ENCODE measurements at places on chromosomes 7 and 10.

DNA sequence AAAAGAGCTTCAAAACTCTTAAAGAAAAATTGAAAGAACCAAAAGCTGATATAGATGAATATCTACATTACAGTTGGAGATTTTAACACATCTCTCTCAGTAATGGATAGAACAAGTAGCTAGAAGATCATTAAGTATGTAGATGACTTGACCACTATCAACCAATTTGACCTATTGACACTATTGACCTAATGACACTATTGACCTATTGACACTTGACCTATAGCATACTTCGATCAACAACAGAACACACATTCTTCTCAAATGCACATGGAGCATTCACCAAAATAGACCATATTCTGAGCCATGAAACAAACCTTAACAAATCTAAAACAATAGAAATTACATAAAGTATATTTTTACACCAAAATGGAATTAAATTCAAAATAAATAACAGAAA is 22.3 kb downstream of the GIMAP5 start:
- DNase-seq: no peak

DNA sequence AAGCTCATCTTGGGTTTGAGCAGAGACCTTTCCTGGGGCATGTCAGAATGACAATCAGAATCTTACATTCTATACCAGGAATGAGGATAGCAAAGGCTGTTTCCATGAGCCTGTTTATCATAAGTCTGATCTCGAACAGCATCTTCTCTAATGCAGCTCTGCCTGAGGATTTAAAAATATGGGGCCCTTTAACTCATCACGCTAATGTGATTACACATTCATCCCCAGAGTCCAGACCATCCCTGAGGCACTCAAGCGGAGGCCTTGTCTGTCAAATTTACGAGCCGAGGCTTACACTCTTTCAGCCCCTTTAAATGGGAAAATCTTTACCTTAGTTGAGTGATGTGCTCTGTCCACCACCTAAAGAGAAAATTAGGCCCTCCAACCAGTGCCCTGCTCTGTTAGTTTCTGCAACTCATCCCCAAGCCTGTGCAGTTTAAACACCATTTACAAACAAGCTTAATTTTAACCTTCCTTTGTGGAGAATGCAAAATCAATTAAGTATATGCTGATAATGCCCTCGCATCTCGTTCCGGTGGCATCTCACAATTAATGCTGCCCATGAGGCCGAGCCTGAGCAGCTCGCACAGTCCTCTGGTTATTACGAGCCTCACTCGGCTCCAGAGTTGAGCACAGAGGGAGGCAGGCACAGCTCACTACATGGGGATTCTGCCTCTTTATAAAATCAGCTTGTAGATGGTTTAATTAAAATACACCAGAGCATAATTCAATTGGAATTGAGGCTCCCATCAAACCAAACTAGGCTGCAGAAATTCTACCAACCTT is 16.0 kb downstream of the CHST15 start:
- no peak for DNase-seq

DNA sequence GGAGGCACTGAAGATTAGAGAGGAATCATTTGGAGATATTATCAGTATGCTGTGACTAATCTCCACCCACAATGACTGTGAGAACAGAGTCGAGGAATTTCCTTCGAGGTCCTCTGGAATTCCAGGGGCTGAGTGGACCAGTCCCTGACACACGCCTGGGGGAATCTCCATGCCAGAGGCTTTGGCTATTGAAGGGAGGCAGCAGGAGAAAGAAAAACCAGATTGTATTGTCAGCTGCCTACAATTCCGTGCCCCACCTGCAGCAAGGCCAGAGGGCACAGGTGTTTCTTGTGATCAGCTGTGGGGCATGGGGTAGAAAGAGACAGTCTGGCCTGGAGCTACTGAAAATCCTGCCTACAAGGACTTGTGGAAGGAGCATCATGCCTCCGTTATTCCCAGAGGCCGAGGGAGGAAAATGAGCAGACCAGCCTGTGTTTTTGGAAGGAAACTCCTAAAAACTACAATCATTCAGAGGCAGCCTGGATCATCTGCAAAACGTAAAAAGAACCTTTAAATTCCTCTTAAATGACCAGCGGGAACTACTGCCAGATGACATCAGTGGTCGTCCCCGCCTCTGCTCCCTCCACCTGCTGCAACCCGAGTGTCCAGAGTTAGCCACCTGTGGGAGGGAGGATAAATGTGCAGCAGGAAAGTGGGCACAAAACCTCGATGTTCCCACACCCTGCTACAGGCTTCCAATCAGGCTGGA is 25.4 kb upstream of the ANK3 start:
- DNase-seq: no peak

DNA sequence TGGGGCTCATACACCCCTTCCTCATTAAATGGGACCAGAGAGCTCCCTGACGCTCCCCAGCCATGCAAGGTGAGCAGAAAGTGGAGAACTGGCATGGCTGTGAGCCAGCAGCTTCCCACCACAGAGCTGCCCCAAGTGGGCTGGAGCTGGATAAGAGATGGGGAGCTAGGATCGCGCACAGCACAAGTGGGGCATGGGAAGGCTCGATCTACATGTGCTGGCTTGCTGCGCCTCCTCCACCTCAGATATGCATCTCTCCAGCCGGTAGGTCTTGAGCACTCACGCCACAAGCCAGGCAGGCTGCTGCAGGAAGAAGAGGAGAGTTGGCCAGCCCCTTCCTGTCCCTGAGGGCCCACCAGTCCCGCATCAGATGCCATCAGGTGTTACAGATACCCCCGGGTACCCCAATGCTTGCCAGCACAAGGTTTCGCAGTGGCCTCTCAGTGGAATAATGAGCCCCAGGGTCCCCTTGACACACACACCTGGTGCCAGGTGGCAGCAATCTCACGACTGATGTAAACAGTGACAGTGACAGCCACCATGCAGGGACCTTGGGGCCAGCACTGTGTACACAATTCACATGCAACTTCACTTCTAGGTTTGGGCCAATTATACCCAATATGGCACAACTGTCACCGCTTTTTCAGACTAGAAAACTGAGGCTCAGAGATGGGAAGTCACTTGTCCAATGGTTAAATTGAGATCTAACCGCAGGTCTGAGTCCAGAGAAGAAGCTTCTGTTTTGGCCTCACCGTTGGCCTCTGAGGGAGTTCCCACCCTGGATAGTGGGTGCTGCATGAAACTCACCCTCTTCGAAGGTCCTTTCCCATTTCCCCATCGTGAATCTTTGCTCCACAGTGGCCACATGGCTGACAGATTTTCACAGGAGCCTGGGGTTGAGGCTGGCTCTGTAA is 79.3 kb downstream of the OAT start:
- no peak for DNase-seq

- DNase-seq: no peak
These were observed 39.7 kb downstream of the RASGEF1A start for GRCh38 chr10:43226851-43227845.

GRCh38 chr7:43779045-43779812 is 20.7 kb downstream of the BLVRA start:
- DNase-seq: no peak

- no peak for DNase-seq
These were observed 113.6 kb downstream of the CCNY start for GRCh38 chr10:35449944-35450343.

DNA sequence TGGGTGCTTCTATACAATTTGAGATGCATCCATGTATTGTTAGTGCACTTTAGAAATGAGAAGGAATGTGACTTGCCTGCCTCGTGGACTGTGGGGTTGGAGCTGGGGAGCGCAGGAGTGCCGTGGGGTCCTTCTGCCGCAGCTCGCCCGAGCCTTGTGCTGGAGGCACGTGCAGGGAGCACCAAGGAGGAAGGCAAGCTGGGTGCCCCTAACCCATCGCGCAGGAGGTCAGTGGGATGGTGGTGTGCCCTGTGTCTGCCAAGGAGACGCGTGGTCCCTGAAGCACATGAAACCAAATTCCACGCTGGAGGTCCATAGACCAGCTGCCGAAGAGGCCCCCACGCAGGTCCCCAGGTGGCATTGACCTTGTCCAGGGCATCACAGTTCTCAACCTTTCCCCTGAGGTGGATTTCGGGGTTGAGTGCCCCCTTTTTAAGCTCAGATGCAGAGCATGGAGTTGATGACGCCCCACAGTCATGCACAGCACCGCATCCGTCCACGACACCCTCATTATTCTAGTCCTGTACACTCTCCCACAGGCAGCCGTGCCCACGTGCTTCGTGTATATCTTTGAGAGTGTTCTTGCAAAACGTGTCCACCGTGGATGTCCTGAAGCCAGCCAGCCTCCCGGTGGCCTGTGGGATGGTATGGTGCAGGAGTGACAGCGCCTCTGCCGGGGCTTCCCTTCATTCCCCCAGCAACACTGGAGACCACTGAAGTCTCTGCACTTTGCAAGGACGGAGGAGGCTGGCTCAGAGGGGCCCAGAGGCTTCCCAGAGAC is 35.5 kb downstream of the FKBP6 start:
- no peak for DNase-seq

DNA sequence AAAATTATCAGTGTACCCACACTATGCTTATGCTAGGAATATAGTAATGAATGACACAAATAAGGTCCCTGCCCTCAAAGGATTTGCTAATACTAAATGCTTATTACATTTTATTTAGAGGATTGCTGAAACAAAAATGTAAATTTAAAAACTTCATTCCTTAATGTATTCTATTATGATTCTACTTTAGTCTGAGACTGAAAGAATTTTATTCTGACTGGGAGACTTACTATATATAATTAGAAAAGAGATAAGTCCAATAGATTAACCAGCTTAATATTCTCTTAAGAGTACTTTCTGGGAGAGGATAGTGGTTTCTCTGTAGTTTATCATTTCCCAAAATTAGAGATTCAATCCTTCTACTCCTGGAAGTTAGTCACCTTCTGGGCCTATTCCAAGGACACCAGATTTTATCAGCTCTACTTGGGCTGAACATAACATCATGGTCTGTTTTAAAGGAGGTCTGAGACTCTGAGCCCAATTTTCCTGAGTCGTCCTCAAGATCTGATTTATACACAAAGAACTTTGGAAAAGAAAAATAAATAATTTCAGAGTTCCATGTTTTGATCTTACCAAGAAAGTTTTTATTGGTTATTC is 41.1 kb downstream of the ASZ1 start:
- no peak for DNase-seq

DNA sequence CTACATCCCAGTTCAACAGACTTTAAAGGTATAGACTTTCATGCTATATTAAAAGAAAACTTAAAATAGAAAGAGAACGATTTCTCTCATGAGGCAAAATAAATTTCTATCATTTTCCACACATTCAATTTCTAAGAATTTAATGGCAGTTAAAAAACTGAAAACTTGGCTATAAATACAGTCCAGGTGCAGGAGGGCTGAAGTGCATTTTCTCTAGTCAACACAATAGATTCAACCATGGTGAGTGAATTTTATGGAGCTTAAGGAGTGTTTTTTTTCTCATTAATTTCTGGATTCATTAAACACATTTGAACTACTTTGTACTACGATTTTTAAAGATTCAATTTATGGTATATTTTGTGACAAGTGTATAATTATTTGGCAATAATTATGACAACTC is 240.8 kb upstream of the SLC26A5 start:
- DNase-seq: no peak

GRCh38 chr7:32039000-32039756 is 31.0 kb downstream of the PDE1C start:
- no peak for DNase-seq

- DNase-seq: no peak
These were observed 98.6 kb downstream of the SLC16A9 start for GRCh38 chr10:59611048-59611447.

GRCh38 chr7:67729771-67730170 is 733.1 kb downstream of the TYW1 start:
- DNase-seq: no peak

DNA sequence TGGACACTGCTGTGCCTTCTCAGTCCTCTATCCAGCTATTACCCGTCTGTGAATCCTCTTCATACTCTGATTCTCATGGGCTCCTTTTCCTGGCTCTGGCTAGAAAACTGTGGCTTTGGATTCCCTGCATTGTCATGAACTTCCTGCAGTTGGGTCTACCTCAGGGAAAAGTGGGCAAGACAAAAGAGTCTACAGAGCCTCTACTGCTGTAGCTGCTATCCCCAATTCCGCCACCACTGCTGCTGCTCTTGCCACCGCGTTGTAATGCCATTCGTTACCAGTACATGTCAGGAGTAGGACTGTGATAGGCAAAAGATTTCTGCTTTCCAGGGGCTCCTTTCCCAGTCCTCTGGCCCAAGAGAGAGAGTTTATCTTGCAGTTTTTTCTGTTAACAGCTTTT is 23.9 kb upstream of the PPP1R17 start:
- DNase-seq: no peak

DNA sequence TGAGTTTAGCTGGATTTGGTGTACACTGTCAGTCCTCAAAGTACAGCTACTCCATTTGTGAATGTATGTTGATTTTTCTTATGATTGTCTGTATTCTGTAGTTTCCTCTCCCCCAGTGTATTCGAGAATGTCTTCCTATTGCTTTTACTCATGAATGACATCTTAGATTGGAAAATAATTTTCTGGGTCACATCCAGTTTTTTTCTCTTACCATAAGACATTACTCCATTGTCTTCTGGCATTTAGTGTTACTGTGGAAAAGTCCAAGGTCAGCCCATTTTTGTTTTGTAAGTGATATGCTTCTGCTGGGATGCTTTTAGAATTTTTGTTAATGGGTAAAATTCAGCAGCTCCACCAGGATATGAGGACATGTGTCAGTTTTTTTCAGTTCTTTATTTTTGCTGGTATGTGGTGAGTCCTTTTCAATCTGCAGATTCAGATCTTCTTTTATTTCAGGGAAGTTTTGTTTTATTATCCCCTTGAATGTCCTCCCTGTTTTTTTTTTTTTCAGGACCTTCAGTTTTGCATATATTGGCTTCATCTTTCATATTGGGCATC is 33.6 kb downstream of the WAC start:
- no peak for DNase-seq

- no peak for DNase-seq
These were observed 193.5 kb downstream of the CFTR start for GRCh38 chr7:117673367-117673766.

DNA sequence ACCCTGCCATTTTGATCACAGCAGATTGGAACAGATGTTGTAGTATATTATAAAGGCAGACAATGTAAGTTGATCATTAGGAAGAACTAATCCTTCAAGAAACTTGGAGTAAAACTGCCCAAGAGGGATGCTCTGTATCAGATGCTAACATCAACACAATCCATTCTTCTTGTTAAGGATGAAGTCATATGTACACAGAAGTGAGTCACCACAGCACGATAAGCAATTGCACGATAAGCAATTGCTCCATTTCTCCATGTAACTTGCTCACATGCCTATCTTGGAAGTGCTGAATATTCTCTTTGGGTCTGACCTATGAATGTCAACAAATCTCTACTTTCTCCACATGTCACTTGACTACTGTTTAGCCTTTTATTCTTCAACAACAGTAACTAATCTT is 41.5 kb upstream of the DMTF1 start:
- no peak for DNase-seq

DNA sequence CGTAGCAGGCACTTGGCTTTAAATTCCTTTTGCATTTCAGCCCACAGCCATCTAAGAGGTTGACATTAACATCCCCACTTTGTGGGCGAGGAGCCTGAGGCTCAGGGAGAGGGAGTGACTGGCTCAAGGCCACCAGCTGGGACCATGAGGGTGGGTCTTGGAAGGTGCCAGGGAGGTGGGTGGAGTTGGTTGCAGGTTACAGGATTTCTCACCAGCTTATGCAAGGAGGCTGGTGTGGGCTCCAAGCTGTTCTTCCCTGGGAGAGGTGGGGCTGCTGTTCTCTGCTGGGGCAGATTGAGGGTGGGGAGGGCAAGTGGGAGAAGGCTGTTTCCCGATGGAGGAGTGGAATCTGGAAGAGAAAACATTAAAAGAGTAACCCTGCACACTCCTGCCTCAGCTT is 14.1 kb upstream of the C10orf95 start:
- no peak for DNase-seq

- no peak for DNase-seq
These were observed 158.5 kb downstream of the LHFPL3 start for GRCh38 chr7:104486931-104487330.

All from stimulated activated CD8-positive, alpha-beta memory T cell treated with anti-CD3 and anti-CD28 coated beads, Interleukin-15, amount 100 ng/mL, for 1 hour (primary cell).